ENCODE measurements at places on chromosomes 2 and 18.

DNA sequence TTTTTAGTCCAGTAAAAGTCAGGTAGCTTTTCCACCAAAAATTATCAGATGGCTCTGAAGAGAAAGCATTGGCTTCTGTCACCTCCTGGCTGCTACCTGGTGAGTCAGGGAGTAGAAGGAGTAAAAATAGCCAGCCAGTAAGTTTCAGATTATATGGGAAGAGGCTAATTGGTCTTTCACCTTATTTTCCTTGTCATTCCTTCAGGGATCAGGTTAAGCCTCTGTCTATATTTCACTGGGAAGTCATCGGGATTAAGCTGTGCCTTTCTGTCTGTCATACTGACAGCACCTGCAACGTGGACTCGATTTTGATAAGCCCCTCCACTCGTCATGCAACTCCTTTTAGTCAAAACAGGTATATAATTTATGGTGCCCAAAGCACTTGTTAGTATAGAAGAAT, 380.7 kb upstream of the CELF4 start:
- no peak for DNase-seq

DNA sequence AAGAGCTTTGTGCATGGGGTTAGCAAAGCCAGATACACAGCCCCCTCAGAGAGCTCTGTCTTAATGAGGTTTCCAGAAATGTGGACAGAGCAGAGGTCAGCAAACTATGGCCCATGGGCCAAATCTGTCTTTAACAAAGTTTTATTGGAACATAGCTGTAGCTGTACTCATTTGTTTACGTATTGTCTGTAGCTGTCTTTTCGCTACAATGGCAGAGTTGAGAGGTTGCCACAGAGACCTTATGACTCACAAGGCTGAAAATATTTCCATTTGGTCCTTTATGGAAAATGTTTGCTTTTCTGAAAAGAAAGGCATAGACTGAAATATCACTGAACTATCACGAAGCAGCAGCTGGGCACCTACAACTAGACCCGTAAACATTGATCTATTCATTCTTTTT, 841.8 kb downstream of the SLC4A3 start:
- DNase-seq, result no peak

- DNase-seq, result no peak
Observed at GRCh38 chr2:152223977-152224376, 48.4 kb upstream of the STAM2 start.

GRCh38 chr2:107785756-107786155, 40.9 kb upstream of the RGPD4 start:
- DNase-seq, result no peak

DNA sequence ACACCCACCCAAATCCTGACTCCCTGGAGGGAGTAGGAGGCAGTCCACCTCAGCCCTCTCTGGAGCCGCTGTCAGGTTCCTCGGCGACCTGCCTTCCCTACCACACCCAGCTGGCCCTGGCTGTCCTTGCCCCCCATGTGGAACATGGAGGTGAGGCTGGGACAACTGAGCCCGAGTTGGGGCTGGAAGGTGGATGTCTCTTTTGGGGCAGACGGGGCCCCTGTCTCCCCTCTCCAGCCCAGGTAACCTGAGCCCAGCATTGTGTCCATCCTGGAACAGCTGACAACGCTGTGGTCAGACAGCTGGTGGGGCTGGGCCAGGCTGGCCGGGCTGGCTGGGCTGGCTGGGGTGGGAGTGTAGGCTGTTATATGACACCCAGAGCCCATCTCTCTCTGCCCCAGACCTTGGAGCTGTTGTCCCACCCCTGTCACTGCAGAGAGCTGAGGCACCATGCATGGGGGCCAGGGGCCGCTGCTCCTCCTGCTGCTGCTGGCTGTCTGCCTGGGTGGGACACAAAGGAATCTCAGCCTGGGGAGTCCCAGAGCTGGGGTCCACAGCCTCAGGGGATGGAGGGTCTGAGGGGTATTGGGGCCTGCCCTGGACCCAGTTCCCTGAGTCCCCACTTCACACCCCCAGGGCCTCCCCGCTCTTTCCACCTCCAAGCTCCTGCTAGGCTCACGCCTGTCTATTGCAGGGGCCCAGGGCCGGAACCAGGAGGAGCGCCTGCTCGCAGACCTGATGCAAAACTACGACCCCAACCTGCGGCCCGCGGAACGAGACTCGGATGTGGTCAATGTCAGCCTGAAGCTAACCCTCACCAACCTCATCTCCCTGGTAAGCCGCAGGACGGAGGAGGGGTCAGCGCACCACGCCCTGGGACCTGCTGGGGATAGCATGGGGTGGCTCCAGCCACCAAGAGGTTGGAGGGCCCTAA, at the start of gene CHRNG:
Gene CHRNG, plus strand, starts transcription at position 395 of the 934 bp plus-strand sequence. Its CDS starts 56 bp downstream, at position 451.
- DNase-seq, result no peak

GRCh38 chr2:166180951-166181812, 53.4 kb upstream of the SCN1A start:
- DNase-seq, result peak; percentile 59

DNA sequence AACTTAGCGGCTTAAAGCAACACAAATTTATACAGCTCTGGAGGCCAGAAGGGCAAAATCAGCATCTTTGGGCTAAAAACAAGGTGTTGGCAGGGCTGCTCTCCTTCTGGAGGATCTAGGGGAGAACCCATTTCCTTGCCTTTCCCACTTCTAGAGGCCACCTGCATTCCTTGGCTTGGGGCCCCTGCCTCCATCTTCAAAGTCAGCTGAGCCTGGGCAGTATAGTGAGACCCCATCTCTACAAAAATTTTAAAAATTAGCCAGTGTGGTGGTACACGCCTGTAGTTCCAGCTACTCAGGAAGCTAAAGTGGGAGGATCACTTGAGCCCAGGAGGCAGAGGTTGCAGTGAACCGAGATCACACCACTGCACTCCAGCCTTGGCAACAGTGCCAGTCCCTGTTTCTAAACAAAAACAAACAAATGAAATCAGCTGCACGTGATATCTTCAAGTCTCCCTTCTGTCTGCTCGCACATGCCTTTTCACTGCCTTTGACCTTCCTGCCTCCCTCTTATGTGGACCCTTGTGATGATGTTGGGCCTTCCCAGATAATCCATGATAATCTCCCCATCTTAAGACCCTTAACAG, 200.6 kb downstream of the ZFP36L2 start:
- no peak for DNase-seq

- DNase-seq, result no peak
Observed at GRCh38 chr2:197450465-197450864, 2.9 kb upstream of the COQ10B start.

GRCh38 chr2:105403783-105404698, 5.2 kb upstream of the FHL2 start:
- DNase-seq, result peak; percentile 100

- DNase-seq, result peak; percentile 39
Observed at GRCh38 chr2:2763351-2764000, 432.4 kb upstream of the MYT1L start.

GRCh38 chr18:61643884-61644647, 248.7 kb downstream of the RNF152 start:
- DNase-seq, result peak; percentile 41

DNA sequence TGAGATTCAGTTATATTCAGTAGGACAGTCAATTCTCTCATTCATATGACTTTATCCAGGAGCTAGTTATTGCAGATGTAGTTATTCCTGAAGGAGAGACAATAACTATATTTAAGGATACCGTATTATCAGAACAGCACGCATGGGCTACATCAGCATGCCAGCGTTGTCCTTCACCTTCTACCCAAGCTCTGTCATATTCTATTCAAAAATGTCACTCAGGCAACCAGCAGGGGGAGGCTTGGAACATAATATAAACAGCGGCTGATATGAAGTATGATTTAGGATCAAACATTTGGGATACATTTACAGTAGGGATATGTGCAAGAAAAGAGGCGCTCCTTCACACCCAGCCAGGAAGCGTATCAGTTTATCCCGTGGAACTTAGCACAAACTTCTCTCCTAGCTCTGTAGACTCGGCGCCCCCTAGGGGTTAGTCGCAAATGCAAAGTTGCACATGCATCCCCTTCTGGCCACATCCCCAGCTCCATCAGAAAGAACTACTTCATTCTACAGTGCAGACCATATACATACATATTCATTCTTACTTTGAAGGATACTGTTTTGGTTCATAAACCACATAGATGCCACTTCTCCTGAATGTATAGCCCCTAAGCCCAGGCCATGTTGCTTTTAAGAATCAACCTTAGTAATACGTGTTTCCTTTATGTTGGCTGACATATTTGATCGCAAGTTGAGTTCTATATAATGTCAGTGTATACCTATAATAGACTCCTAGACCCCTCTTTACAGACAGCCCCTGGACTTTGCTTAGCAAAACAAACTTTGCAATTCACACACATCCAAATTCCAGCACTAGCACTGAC, 759.4 kb downstream of the ADCYAP1 start:
- peak; percentile 43 for DNase-seq

- no peak for DNase-seq
Observed at GRCh38 chr2:8501061-8501720, 180.7 kb upstream of the ID2 start.

DNA sequence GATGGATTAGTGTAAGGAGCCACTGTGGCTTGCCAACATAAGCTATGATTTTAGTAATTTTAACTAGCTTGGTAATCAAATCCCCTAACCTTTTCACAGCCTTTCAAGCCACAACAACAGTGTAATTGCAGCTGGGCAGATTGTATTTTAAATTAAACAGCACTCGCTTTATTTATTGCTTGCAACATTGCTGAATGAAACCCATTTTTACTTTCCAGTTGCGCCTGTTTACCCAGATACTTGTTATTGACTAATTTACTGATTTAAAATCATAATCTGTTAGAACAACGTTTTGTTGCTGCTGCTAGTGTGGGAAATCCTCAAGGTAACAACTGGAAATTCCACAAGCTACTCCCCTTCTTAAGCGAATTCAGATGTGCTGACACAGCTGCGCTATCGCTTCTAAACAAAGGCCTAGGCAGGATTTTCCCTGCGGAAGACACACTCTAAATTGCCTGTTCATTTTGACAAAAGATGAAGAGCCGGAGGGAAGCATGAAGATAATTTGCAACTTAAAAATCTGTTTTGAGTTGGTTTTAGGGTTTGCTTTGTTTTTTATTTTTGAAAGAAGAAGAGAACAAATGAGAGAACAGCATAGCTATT, 283.9 kb downstream of the ALPK2 start:
- DNase-seq, result no peak

DNA sequence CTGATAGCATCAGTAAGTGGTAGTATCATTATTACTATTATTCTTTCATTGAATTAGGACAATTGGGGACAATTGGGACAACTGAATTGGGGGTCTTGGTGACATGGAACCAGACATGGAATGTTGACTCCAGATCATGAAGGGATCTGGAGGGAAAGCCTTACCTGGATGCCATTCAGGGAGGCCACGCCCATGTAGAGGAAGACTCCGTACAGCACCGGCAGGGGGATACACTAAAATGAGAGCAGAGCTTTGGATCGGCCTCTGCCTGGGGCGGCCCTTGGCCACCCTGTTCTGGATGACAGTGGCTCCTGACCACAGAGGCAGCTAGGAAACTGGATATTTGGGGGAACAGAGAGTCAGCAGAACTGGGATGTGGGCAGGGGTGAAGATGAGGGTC, 29.2 kb downstream of the MTHFD2 start:
- no peak for DNase-seq

- DNase-seq, result peak; percentile 52
Observed at GRCh38 chr2:68653538-68653982, 10.2 kb downstream of the PROKR1 start.
